ENCODE measurements at places on chromosomes 6 and 20. TPM values are rescaled to one million over a fixed set of nuclear protein-coding genes. Genes with fewer than 3 reads are reported as not detected.

- peak overlapping the region; percentile 70 for H3K4me3 ChIP-seq
- peaks cover 7% of the 10 kb centered on the region for H3K4me1 ChIP-seq
- H3K27me3 ChIP-seq = no peaks in the 10 kb centered on the region
- peak overlapping the region; percentile 82 for H3K27ac ChIP-seq
- DNase-seq = no peak
Observed at GRCh38 chr6:21586740-21587178, 6.8 kb upstream of the SOX4 start.

GRCh38 chr6:10692965-10693538, 1.4 kb downstream of the C6orf52 start:
- peak overlapping the region; percentile 83 for H3K4me3 ChIP-seq
- peaks cover 22% of the 10 kb centered on the region for H3K4me1 ChIP-seq
- H3K27ac ChIP-seq = no peak overlapping the region
- no peaks in the 10 kb centered on the region for H3K27me3 ChIP-seq
- peaks cover 6% of the 10 kb centered on the region for H3K36me3 ChIP-seq

The LGSN gene
- total RNA-seq = 0.38 TPM

DNA sequence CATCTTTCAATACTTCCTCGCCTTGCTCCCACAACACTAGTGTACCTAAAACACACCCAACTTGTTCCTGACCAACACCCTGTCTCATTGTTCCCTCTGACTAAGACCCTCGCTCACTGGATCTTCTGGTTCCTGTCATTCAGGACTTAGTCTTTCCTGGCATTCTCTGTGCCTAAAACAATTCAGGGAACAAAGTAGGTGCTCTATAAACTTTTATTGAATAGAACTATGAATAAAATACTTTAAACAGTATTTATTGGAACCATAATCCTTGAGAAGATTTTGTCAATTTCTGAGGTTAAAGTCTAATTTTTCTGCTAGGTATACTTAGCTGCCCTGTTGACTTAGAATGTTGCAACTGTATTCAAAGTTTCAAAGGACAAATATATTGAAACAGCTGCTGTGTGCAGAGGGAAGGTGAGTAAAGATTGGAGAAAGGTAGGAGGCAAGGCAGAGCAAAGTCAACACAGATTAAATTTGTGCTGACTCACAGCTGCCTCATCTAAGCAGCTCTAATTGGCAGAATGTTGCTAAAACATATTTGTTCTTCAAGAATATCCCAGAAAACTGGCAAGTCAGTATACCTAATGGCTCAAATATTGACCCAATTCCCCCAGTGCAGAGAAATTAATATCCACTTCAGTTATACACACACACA, 37.6 kb downstream of the GSTA2 start:
- DNase-seq = no peak
- H3K4me1 ChIP-seq = peaks cover 8% of the 10 kb centered on the region
- no peak overlapping the region for H3K4me3 ChIP-seq

The TSPO2 gene
- total RNA-seq = not detected

GRCh38 chr6:90458353-90459224, 128.3 kb downstream of the MAP3K7 start:
- no peak overlapping the region for H3K27ac ChIP-seq
- H3K27me3 ChIP-seq = no peaks in the 10 kb centered on the region

The ADGB gene
- not detected for total RNA-seq

The CRIP3 gene
- 0.90 TPM for total RNA-seq

The TMC2 gene
- total RNA-seq = 0.43 TPM

GRCh38 chr6:41728073-41728936, 7.1 kb downstream of the TFEB start:
- no peaks in the 10 kb centered on the region for H3K27me3 ChIP-seq
- H3K4me3 ChIP-seq = no peak overlapping the region
- peaks cover 63% of the 10 kb centered on the region for H3K4me1 ChIP-seq
- H3K27ac ChIP-seq = no peak overlapping the region
- no peak for DNase-seq

DNA sequence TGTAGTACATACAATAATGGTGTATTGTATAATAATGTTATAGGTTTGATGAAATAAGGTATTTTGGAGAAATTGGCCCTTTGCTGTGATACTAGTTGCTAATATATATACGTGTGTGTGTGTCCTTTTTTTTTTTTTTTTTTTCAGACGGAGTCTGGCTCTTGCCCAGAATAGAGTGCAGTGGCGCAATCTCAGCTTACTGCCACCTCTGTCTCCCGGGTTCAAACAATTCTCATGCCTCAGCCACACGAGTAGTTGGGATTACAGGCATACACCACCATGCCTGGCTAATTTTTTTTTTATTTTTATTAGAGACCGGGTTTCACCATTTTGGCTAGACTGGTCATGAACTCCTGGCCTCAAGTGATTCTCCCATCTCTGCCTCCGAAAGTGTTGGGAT, 23.3 kb downstream of the SENP6 start:
- no peaks in the 10 kb centered on the region for H3K27me3 ChIP-seq
- no peak for DNase-seq
- peaks cover 42% of the 10 kb centered on the region for H3K36me3 ChIP-seq
- no peak overlapping the region for H3K27ac ChIP-seq
- peaks cover 19% of the 10 kb centered on the region for H3K4me1 ChIP-seq
- H3K4me3 ChIP-seq = no peak overlapping the region

DNA sequence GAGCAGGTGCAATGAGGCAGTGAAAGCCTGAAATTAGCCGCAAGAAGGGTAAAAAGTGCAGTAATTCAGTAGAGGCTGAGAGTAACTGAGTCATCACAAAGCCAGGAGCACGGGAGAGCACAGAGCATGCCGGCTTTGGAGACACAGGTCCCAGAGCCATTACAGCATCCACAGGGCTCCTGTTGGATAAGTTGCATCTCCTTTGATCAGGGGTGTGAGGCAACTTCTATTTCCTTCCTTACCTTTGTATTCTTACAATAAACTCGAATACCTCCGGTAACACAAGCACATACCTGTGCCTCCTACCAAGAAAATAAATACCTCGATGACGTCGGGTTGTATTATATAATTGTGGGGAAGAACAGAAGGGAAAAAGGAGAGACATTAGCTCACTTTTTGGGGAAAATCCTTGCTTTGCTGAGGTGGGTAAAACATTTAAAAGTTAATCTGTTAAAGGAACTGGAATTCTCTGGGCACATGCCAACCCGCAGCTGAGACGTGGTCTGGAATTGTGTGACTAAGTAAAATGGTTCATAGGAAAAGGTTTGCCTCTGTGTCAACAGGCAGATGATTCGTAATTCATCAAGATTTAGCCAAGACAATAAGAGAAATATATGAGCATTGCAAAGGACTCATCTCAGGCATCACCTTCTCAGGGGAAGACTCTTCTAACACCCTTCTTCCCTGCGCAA, 360.7 kb upstream of the ZFP64 start:
- DNase-seq = no peak
- H3K4me3 ChIP-seq = no peak overlapping the region

The CCN5 gene
- 112 TPM for total RNA-seq

The EDN3 gene
- total RNA-seq = 0.87 TPM

DNA sequence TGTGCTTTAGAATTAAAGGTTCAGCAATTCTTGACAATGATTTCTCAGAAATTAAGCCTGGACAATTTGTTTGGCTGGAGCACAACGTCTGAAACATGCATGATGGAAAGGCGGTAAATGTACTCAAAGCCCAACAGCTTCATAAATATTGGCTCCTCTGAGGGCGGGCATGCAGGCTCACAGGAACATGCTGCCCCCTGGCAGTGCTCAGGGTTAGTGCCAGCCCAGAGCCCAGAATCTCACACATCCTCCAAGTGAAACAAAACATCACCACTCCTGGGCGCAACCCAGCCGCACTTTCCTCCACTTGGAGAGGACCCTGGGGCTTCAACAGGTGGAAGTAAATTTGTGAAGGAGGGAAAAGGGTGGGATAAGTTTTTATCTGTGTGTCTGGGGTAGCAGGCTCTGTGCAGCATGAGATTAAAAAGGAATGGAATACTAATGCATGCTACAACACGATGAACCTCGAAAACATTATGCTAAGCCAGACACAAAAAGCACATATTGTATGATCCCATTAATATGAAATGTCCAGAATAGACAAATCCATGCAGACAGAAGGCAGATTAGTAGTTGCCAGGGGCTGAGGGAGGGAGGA, 54.1 kb upstream of the PTPRT start:
- H3K36me3 ChIP-seq = no peaks in the 10 kb centered on the region
- H3K4me1 ChIP-seq = no peaks in the 10 kb centered on the region

DNA sequence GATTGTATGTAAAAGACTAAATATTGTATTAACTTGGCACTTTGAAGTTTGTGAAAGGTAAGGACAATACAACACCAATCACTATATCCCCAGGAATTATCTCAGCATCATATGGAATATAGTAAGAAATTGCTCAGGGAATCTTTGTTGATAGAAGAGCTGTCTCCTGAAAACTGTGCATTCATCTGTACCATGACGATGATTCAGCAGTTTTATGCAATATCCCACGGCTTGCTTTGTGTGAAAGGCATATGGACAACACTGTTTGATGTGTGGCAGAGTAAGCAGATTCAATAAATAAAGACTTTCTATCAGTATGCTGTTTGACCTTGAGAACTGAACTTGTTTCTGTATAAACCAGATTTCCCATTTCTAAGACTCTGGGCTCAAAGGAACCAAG, 147.5 kb upstream of the PLN start:
- no peak overlapping the region for H3K4me3 ChIP-seq
- no peak overlapping the region for H3K27ac ChIP-seq

- no peaks in the 10 kb centered on the region for H3K27me3 ChIP-seq
- H3K36me3 ChIP-seq = no peaks in the 10 kb centered on the region
- H3K27ac ChIP-seq = no peak overlapping the region
- H3K4me1 ChIP-seq = peaks cover 3% of the 10 kb centered on the region
- no peak for DNase-seq
- H3K4me3 ChIP-seq = no peak overlapping the region
Observed at GRCh38 chr6:169530752-169531123, 171.1 kb downstream of the WDR27 start.

The TBX18 gene
- 1.0 TPM for total RNA-seq

- H3K27ac ChIP-seq = peak overlapping the region; percentile 30
- peak overlapping the region; percentile 24 for H3K4me3 ChIP-seq
- H3K27me3 ChIP-seq = no peaks in the 10 kb centered on the region
- no peak for DNase-seq
Observed at GRCh38 chr6:142842418-142843261, 102.3 kb downstream of the HIVEP2 start.

DNA sequence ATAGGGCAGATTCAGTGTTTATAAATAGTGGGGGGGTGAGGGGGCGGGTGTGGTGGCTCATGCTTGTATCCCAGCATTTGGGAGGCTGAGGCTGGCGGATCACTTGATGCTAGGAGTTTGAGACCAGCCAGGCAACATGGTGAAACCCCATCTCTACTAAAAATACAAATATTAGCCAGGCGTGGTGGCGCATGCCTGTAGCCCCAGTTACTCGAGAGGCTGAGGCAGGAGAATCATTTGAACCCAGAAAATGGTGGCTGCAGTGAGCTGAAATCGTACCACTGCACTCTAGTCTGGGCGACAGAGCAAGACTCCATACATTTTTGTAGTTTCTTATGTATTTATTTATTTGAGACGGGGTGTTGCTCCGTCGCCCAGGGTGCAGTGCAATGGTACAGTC, 109.0 kb upstream of the ZNF217 start:
- no peaks in the 10 kb centered on the region for H3K36me3 ChIP-seq
- H3K4me1 ChIP-seq = peaks cover 17% of the 10 kb centered on the region
